Glomerular endothelial cell (primary cell): ENCODE measurements at places on chromosomes 5 and 9. TPM values are rescaled to one million over a fixed set of nuclear protein-coding genes. Genes with fewer than 3 reads are reported as not detected.

SLC4A9 gene
- total RNA-seq = 0.06 TPM in 1 of 2 replicates, not detected in the other

PLGRKT gene
- 13.0 and 25.7 TPM in 2 replicates for total RNA-seq

MVB12B gene
- 8.1 and 11.4 TPM in 2 replicates for total RNA-seq

ACTBL2 gene
- 2.8 and 4.0 TPM in 2 replicates for total RNA-seq

SV2C gene
- total RNA-seq = not detected in 2 replicates

TPPP gene
- 0.19 and 0.58 TPM in 2 replicates for total RNA-seq

CLIC3 gene
- 0.29 and 2.3 TPM in 2 replicates for total RNA-seq

DNA sequence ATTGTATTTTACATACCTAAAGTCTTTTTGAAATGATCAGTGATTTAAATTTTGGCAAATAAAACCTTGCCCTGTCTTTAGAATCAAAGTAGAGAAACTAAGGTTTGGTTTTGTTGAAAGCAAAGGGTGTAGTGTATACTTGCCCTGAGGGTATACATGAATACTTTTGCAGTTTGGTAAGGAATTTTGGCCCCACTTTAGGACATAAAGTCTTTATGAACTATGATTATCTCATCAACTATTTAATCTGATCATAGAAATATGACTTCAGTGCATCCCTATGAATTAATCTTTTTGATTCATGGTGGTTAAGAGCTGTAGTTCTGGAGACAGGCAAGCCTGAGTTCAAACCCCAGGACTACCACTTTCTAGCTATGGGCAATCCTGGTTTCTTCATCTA lies 17.7 kb downstream of the RAD1 start:
- DNase-seq = no peak

DNA sequence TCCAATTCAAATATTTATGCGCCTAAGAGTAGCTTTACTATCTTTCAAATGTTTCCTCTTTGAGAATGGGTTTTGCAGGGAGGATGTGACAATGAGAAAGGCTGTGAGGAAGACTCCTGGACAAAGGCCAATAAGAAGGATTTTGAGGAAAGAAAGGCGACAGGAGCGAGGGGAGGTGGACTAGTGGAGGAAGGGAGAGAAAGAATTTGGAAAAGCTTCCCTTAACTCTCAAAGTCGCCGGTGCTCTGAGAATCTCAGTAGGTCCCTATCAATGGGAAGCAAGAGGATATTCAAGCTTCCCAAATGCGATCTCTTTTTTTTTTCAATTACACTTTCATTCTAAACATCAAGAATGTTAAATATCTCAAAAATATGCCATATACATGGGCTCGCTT lies 2.8 kb upstream of the CDC20B start:
- no peak for DNase-seq

GRCh38 chr9:72577212-72577753 lies 55.9 kb downstream of the TMC1 start:
- no peak for DNase-seq

DNA sequence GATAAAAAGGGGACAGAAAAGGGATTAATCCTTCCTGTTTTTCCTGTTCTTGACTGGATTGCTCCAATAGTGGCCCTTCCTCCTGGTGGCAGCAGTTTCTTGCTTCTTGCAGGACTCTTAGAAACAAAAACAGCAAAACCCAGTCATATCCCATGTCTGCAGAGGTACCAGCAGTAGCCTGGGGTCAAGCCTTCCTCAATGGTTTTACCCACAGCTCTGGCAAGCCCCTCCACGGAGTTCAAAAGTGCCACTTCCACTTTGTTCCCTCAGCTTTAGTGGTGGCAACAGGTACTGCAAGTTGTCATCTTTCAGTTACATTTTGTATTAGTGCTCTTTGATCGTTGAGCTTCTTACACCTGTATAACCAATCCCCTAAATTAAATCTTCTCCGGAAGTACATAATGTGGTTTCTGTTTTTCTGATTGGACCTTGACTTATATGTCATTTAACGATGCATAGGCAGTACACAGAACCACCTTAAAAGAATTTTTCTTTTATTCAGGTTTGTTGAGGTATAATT lies 8.7 kb upstream of the RANBP6 start:
- no peak for DNase-seq

- peak; percentile 64 for DNase-seq
Measured at GRCh38 chr5:176611435-176611834, 1.5 kb upstream of the GPRIN1 start.

GRCh38 chr9:6681957-6682501 lies 36.5 kb upstream of the GLDC start:
- DNase-seq = no peak

- no peak for DNase-seq
Measured at GRCh38 chr5:16066810-16067209, 112.8 kb downstream of the MARCHF11 start.

DNA sequence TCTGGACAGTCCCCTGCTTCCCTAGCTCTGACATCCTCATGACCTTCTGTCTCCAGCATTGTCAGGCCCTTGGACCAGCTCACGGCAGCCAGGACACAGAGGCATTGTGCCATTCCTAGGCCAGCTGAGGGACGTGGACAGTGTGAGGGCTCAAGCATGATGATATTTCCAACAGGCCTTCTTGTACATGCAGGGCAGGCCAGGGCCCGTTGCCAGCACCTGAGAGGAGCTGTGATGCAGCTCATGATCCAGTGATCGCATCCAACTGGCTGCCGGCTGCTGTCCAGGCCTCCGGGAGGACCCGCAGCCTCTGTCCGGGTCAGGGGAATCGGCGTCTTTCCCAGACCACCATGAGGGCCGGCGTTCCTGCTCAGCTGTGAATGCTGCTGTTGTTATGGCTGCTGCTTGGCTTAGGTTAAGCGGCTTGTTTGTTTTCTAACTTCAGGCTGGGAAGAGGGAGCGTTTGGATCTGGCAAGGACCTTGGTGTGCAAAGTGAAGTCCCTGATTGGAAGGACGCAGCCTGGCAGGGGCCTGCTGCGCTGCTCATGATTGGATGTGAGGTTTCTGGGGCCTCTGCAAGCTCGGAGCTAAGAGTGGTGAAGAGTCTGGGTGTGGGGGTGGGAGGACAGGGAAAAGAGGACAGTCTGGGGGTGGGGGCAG lies 53.8 kb downstream of the PDZD2 start:
- no peak for DNase-seq

GRCh38 chr5:32991421-32991815 lies 280.3 kb downstream of the NPR3 start:
- no peak for DNase-seq

DNA sequence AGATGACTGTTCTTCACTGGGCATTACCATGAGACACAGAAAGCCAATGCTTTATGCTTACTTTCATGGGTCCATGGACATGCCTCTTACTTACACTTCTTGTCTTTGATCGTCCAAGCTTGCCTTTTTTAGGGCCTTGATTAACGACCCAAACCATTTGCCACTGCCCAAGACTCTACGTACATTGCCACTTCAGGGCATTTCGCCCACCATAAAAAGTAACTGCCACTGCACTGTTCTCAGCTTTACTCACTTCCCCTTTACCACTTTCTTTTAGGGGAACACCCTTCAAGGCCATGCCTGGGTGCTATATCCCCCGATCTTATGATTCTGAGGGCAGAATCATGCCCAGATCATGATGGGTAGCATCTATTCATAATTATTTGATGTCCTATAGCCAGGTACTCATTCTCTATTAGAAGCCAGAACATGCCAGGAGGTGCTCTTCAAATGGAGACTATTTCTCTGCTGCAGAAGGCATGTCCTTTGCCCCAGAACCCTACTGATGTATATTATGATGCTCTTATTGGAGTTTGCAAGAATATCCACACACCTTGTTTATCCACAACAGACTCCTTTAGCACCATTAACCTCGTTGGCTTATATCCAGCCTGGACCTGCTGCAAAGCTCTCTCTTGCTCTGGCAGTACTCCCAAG lies 64.1 kb upstream of the RAD23B start:
- no peak for DNase-seq

- DNase-seq = no peak
Measured at GRCh38 chr5:82150559-82150958, 127.6 kb downstream of the RPS23 start.

DNA sequence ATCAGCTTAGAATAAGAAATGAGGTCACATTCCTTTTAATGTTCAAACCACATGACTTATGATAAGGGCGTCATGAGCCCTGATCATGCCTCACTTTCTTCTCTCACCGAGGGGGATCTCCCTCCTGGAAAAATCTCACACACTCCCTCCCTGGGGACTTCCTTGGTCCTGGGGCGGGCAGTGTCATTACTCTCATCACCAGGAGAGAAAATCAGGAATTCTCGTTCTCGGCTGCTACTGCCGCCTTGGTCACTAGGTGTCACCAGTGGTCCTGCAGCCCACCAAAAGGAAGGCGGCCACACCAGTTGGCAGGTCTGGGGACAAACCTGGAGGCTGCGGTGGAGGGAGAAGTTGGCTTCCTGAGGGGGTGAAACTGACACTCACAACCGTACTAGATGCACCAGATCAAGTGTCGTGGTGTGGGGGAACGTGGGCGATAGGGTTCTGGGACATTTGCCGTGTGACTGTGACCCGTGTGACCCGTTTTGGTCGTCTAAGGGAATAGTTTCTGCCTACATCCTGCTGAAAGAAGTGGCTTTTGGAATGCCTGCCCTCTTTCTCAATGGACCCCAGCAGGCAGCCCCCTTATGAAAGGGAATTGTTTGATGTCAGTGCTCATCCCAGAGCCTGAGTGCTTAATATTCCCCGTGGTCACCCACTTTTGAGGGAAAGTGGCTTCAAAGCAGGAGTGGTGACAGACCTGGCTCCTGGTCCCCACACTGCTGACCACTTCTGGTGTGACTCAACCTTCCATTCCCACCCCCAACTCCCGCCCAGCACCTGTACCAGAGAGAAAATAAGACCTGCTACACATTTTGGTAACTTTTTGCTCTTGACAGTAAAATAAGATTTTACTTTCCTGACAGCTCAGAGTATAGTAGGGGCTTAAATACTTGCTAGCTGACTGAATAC lies 63.2 kb downstream of the ACER2 start:
- DNase-seq = no peak

DNA sequence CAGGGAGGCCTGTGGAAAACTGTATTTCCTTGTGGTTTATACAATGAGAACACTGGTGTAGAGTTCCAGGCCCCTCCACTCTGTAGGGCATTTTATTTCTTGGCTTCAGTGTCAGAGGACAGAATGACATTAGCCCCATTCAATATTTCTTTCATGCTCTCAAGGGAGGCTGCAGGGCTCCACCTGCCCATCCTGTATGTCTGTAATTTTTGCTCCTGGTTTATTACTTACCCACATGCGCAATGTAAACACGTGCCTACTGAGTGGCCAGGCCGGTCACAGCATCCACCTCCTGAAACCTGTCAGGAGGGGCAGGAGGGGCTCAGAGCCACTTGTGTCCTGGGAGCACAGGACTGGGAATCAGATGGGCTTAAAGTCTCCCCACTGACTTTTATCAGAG lies 82.4 kb downstream of the GADD45G start:
- no peak for DNase-seq

- no peak for DNase-seq
Measured at GRCh38 chr9:113373676-113374392, 3.0 kb downstream of the HDHD3 start.

- no peak for DNase-seq
Measured at GRCh38 chr9:87238545-87238944, 259.1 kb upstream of the DAPK1 start.
